NK-92 treated with Interleukin-12 subunit alpha and Interleukin-12 subunit beta, amount 100 ng/mL, for 24 hours (cell line): ENCODE measurements at places on chromosomes 1 and 21.

DNA sequence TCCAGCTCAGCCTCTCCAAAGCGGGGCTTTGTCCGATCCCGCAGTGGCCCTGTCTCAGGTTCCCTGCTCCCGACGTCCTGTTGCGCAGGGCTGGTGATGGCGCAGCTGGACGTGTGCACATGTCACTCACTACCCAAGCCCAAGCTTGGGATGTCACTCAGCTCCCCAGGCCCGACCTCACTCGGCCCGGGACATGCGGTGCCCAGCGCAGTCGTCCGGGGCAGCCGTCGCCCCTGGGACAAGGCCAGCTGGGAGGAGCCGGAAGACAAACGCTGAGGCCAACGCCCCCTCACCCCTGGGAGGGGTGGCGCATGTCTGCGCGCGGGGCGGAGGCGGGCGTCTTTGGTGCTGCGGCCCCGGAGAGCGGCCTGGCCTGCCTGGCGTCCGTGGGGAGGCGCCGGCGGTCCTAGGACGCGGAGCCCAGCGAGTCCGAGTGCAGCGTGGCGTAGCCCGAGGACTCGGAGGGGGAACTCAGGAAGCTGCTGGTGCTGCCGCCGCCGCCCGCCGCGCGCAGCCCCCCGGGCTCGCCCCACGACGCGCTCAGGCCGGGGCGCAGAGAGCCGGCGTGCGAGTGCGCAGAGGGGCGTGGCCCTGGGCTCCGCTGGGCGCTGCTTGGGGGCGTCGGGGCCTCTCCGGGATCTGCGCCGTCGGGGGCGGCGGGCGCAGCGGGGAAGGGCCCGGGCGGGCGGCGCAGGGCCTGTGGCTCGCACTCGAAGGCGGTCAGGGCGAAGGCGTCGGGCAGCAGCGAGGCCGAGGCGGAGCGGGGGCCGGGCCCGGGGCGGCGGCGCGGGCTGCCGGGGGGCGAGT lies 5.2 kb downstream of the HES3 start:
- DNase-seq = no peak

- no peak for DNase-seq
These were observed 29.0 kb downstream of the NEK7 start for GRCh38 chr1:198185759-198186158.

GRCh38 chr1:6141592-6141991 lies 38.5 kb downstream of the CHD5 start:
- no peak for DNase-seq

DNA sequence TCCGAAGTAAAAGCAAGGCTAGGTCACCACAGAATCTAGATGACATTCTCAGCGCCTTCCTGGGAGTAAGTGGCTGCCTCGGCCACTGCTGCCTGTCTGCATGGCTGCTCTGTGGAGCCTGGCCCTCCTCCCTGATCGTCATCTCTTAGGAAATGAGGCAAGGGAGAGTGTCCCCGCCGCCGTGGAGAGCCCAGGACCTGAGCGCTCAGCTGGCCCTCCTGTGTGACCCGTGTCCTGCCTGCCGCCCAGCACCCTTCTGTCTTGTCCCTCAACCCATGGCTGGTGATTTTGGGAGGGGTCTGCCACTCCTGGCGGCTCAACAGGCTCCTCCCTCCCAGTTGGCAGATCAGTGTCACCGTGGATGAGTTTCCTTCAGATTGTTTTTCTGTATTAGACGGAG lies 156.4 kb upstream of the COL6A1 start:
- DNase-seq = no peak

DNA sequence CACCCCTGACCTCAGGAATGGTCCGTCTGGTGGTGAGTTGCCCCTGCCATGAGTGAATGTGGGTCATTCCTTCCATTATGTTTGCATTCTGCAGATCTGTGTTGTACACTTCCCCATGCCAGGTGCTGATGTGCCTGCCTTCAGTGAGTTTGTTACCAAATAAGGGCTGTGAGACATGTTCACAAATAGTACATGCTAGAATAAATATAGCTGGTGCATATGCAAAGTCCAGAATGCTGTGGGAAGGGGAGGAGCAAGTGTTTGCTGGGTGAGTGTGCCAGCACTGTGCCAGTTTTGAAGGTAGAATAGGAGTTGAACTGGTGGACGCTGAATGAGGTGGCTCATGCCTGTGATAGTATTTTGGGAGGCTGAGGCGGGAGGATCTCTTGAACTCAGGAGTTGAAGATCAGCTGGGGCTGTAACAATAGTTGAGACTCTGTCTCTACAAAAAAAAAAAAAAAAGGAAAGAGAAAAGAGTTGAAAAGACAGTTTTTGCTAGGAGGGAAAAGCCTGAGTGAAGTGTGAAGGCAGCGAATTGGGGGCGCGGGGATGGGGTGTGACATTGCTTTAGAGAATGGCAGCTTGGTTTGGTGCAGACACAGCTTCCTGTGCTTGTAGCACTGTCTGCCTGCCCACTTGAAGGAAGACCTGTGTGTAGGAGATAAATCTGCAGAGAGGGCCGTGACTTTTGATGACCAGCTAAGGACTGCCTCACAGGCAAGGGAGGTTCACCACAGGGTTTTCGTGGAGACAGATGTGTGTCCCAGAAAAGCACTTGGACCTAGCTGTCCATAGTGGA lies 61.1 kb downstream of the LGR6 start:
- DNase-seq = no peak

DNA sequence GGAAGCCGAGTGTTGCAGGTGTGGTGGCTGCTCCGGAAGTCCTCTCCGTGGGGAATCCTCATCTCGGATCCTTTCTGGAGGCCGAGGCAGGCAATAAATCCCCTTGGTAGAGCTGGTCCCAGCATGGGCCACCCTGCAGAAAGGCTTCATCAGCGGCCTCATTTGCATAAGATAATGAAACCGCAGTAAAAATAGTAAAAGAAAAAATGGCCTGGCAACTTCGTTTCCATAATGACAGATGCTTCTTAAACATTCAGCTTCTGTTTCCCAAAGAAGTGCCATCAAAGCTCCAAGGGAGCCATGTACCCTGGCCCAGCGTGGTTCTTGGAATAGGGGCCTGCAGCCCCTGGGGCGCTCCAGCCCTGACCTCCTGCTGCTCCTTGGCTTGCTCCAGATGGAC lies 244.1 kb downstream of the GRIK3 start:
- DNase-seq = no peak

- no peak for DNase-seq
These were observed 71.3 kb upstream of the CNTN2 start for GRCh38 chr1:204971517-204972336.

- DNase-seq = no peak
These were observed 10.9 kb downstream of the TCEANC2 start for GRCh38 chr1:54064299-54064698.

DNA sequence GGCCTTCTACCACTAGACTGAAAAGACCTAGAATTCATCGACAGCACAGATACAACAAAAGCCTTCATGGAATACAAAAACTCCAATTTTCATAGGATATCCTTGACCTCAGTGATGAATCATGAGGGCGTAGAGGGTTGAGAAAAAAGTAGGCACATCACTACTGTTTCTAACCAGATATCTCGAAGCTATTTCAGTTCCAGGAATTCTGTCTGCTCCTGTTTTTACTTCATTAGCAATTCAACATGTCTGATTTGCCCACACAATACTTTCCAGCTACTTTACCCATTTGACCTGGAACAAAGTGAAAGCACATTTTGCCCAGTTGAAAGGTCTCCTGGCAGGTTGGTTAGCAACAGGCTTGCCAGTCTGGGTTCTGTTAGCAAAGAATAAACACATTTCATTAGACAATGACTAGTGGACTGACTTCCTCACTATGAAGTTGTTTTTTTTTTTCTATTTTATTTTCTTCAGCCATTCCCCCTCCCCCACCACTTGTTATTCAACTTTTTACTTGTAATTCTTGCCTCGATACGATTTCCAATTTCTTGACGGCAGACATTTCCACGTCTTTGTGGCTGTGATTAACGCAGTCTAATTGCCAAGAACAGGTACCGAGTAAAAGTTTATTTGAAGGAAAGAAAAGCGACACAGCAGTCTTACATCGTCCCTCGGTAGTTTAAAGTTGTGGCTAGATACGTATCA lies 4.0 kb upstream of the ZBTB18 start:
- no peak for DNase-seq

DNA sequence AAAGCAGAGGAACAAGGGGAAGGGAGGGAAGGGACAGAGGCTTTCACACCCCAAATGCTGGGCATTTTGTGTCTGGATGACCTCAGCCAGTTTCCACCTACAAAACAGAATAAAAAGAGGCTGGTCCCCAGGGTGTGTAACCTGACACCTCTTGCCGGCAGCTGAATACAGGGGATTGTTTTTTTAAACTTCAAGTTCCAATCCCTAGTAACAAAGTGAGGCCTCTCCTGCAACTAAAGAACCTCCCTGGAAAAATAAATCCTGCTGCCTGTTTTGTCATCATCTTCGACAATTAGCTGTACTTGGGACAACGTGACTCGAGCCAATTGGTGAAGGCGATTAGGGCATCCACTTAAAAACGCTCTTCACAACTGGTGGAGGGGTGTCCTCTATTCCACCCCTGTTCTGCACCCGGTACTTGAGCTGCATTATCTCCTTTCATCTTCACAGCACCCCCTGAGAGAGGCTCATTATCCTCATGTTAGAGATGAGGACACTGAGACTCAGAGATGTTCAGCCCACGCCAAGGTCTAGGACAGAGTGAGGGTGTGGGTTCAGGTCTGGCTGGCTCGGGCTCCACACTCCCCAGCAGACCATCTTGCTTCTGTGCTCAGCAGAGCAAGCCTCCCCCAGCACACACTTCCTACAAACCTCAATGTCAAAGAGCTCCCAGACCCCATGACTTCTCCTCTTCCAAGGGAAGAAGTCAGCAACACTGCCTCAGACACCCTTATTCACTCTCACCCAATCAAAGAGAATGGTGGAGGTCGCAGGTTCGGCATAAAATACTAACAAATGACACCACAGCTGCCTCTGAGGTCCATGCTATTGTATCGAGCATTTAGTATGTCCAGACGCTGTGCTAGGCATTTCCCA lies 15.2 kb downstream of the ITPKB start:
- no peak for DNase-seq

DNA sequence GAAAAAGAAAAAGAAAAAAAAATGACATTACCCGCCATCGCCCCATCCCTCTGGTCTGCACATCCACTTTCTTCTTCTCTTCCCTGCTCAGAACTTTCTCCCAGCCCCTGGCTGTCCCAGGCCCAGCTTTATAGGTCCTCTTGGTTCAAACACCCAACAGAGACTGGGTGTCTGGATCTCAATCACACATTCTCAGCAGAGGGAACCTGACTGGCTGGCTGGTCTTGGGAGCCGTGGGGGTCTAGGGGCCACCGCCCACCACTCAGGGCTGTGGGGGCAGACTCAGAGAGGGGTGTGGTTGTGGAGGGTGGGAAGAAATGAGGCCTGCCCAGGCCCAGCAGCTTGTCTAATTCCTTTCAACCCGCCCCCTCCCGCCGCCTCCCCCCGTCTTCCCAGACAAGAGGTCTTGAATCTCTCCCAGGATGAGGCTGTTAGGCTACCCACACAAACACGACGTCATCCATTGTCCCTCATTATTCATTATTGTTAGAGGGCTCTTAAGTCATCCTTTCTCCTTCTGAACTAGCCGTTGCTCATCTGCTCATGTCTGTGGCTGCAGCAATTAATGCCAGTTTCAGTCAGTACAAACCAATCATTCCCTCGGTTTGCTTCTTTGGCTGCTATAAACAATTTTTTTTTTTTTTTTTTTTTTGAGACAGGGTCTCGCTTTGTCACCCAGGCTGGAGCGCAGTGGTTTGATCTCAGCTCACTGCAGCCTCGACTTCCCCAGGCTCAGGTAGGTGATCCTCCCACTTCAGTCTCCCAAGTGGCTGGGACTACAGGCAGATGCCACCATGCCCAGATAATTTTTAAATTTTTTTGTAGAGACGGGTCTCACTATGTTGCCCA lies 40.6 kb upstream of the CLIC4 start:
- DNase-seq = no peak

- no peak for DNase-seq
These were observed 107.9 kb upstream of the SERTAD4 start for GRCh38 chr1:210124736-210125135.

DNA sequence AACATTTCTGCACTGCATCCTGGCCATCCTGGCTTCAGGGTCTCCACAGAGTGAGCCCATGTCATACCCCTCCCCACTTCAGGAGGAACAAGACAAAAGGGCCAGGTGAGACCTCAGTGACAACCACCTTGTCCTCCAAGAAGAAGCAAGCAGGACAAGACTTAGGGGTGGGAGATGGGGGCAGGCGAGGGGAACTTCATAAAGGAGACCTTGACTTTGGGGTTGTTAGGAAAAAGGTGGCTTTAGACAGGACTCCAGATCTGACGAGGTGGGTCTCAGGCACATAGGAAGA lies 24.0 kb upstream of the SLAMF9 start:
- no peak for DNase-seq

GRCh38 chr1:87030740-87031690 lies 116.6 kb downstream of the HS2ST1 start:
- DNase-seq = no peak

GRCh38 chr1:243431591-243431990 lies 175.8 kb downstream of the SDCCAG8 start:
- no peak for DNase-seq

DNA sequence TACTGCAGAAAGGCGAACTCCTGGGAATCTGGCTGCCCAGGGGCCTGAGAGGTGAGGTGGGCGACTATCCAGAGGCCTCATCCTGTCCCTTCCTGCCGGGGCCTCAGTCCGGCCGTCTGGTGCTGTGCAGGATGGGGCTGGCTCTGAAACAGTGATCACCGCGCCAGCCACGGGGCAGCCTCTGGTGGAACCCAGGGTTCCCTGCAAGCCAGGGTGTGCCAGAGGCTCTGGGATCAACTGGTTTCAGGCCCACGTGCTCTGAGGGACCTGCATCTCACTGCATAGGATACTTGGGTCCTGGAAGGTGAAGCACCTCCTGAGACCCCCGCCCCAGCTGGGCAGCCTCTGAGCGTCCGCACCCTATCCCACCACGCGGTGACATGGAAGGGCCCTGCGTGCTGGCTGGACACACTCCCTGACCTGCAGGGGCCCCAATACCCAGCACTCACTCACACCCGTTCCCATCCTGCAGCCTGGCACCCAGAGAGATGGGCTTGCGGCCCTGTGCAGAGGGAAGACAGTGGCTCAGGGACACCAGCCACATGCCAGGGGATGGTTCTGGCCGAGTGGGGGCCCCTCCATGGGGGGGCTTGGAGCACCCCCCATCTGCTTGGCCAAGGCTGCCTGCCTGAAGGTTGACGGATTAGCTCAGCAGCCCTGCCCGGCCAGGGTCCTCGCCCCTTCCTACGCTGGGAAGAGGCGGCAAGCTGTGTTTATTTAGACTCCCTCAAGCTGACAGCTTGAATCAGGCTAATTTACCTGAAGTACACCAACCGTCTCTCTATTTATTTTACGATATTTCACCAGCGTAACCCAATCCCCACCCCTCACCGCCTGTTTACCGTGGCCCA lies 64.3 kb upstream of the TTC34 start:
- DNase-seq = no peak

DNA sequence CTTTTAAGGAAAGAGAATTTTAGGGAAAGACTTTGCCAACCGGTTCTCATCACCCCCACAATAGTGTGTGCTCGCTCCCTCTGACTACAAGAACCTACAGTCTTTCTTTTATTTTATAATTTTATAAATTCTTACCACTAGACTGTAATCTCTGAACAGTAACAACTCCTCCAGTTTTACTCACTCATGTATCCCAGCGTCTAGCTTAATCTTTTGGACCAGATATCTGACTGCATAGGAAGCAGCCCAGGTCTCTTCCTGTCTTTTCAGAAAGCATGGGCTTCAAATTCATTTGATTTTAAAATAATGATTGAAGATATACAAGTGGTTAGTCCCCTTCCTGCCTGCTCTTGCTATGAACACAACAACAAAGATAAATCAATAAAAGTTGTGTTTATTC lies 19.0 kb upstream of the DUSP10 start:
- no peak for DNase-seq

- no peak for DNase-seq
These were observed 13.1 kb upstream of the PRRC2C start for GRCh38 chr1:171472183-171472647.
